ENCODE measurements at places on chromosomes 16 and 17.
A peak's percentile ranks its signal among the peaks of the same experiment; 100 is the strongest.

DNA sequence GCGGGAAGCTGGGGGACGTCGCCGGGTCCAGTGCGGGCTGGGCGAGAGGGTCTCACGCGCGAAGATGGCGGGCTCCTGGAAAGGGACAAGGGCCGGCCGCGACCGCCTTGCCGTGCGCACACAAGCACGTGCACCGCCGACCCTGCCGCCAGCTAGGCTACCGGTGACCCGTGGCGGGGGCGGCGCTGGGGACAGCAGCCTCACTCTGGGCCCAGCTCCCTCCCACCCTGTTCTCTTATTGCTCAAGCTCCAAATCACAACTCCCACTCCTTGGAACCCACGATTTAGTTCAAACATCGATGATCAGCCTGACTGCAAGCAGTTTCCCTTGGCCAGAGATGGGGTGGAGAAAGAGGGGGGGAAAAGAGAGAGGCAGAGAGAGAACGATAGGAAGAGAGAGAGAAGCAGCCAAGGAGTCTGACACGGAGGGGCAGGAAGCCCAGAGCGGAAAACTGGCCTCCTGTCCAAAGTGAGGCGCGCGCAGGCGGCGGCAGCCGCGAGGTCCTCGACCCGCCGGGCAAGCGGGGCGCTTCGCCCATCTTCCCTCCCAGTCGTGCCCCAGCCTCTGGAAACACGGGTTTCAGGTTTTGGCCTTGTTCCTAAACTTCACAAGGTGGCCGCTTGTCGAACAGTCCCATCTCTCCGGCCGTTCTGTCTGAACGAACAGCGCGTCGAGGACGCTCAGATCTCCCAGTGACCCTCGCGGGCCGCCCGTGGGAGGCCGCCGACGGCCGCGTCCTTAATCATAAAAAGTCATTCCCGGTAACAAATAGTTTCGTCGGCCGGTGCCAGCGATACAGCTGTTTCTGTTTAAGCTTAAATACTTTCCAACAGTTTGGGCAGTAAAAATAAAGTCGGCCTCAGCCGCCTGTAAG is 1.7 kb upstream of the CBX8 start:
- DNase-seq: no peak

- DNase-seq: no peak
These were observed 97.4 kb upstream of the ZFHX3 start for GRCh38 chr16:73145166-73145880.

DNA sequence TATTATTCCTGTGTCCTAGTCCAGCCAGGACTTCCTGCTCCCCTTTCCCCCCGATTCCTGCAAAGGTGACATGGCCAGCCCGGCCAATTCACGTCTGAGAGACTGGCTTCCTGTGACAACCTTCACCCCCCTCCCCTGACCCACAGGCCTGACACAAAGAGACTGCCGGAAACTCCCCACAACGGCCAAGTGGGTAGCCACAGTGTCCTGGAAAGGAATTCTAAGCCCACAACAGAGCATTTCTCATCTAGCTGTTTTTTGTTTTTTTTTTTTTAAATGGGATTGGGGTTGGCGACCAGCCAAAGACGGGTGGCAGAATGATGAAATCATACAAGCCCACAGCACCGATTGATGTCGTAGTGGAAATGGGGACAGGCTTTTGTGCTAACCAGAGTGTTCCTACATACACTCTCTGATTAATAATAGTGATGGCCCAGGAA is 2.8 kb upstream of the XAF1 start:
- no peak for DNase-seq

- no peak for DNase-seq
These were observed 56.3 kb downstream of the COX10 start for GRCh38 chr17:14125518-14126137.

- DNase-seq: no peak
These were observed 688 bp downstream of the CA10 start for GRCh38 chr17:52157603-52158449.

GRCh38 chr16:66480265-66481080 is 53.4 kb downstream of the BEAN1 start:
- DNase-seq: no peak

GRCh38 chr17:75650874-75651273 is 16.1 kb downstream of the RECQL5 start:
- no peak for DNase-seq

DNA sequence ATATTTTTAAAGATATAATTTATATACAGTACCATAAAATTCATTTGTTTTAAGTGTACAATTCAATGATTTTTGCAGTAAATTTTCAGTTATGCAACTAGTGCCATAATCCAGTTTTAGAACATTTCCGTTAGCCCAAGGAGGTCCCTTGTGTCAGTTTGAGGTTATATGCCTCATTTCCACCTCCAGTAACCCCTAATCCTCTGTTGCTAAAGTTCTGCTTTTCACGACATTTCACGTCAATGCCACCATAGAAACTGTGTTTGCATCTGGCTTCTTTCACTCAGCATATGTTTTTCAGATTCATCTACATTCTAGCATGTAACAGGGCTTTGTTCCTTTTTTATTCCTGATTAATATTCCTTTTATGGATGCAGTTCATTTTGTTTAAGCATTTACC is 42.4 kb upstream of the NUDT7 start:
- no peak for DNase-seq

DNA sequence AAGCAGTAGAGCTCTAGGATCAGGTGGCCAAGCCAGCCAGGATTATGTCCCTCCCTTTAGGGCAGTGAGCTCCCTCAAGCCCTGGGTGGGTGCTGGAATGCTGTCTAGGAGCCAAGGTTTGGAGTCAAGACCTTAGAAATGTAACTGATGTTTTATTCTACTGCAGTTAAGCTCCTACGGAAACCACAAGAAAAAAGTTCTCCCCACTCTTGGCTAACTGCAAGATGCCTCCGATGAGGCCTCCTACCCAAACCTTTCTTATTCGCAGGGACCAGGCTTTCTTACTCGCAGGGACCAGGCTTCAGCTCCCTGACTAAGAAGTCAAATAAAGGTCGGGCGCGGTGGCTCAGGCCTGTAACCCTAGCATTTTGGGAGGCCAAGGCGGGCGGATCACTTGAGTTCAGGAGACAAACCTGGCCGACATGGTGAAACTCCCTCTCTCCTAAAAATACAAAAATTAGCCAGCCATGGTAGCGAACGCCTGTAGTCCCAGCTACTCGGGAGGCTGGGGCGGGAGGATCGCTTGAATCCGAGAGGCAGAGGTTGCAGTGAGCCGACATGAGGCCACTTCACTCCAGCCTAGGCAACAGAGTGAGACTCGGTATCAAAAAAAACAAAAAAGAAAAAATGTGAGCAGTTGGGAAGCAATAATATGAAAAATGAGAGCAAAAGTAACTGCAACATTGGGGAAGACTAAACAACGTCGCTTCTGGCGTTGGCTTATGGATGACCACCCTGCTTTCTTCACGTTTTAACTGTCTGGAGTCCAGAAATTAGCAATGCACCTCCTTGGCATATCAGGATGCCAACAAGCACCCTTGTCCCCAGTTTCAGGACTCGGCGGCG is 31.7 kb upstream of the ARL4D start:
- DNase-seq: no peak

DNA sequence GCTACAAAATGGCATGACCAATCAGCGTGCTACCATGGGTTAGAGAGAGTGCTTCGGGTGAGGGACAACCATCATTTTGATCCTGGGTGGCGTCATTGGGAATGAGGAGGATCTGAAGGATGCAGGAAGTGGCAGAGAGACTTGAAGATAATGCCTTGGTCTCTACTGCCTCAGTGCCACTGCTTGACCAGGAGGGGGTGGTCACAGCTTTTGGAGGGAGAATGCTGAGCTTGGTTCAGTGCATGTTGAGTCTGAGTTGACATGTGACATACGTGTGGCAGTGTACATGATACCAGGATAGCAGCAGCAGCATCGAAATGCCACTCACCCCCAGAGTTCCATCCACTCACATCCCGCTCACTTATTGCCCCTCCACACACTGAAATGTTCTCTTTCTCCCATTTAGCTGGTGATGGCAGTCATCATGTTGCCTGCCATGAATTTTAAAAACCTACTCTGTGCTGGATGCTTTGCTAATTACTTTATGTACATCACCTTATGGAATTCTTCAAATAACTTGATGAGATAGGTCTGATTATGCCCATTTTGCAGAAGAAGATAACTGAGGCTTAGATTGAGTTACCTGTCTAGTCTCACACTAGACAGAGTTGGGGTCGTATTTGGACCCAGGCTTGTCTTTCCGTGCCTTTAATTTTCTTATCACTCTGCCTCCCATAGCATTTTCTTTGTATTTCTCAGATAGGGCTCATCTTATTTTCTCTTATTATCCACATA is 36.7 kb downstream of the ARSG start:
- DNase-seq: no peak

DNA sequence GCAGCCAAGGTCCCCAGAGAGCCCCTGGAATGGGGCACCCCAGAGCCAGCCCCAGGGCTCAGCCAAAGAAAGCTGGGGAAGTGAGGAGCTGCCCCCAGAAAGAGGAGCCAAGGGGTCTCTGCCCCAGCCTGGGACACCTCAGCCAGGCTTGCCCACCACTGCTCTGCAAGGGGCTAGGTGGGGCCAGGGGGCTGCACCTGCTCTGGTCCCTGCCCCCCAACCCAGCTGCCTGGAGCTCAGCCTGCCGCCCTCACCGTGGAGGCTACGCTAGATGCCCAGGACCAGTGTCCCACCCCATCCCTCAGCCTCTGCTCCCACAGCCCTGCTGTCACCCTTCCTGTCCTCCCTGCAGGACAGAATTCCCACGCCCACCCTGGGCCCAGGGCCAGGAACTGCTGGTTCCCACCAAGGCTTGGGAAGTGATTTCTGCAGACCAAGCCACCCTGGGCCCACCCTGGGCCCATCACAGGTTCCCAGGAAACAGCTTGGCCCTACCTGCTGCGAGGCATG is 28.1 kb upstream of the KRT17 start:
- DNase-seq: no peak

DNA sequence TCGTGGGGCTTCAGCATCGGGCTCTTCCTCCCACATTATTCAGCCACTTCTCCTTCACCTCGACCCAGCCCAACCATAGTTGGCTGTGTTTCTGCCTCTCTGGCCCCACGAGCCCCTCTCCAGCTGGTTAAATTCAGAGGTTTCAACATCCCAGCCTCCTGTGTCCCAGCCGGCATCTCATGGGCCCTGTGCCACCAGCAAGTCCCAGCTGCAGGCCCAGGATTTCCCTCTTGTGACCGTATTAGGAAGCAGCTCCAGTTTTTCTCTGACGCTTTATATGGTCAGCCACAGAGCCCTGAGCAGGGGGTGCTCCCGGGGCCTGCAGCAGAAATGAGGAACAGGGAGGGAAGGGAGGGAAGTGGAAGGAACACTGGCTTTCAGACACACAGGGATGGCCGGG is 27.4 kb downstream of the MYH11 start:
- no peak for DNase-seq

DNA sequence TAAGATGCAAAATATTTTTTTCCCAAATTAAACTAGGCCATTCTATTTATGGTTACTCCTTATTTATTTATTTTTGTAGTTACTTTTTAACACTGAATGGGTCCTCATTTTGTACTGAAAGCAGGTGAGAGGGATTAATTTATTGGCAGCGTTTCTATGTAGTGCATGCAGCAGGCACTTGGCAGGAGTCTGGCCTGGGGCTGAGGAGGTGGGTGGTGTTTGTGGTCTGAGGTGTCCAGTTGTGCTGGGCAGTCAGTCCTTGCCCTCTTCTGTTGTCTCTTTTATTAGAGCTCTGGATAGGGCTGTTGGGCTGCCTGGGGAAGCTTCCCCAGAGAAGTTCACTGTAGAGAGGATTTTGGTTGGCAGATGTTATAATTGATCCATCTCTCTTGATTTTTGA is 12.7 kb downstream of the SEC14L1 start:
- DNase-seq: no peak

DNA sequence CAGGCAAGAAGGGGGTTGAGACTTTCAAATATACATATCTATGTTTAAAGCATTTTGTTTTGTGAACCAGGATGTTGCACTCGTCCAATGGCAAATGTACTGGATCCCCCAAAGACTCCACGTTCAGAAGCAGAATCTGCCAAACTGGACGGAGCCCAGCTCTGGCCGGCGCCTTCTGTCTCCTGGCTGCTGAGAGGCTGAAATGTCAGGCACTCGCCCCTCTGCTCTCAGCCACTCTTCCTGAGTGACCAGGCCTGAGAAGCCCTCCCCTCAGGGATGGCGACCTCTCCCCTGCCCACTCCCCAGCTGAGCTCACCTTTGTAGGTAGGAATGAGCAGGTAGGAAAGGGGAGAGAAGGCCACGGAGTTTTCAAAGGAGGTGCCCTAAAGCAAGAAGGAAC is 187.5 kb upstream of the FOXF1 start:
- no peak for DNase-seq

GRCh38 chr16:74862743-74863244 is 88.2 kb upstream of the FA2H start:
- peak; percentile 40 for DNase-seq

DNA sequence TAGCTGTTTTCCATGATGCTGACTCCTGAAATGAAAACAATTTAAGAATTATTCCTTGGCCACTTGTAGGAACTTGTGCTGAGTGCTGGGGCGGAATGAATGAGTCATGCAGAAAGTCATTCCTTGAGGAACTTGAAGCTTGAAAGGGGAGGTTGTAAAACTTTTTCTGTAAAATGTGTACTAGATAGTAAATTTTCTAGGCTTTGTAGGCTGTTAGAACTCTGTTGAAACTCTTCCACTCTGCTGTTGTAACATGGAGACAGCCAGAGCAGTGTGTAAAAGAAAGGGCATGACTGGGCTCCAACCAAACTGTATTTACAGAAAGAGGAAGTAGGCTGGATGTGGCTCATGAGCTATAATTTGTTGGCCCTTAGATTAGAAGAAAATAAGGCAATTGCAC is 46.1 kb downstream of the ABCA8 start:
- no peak for DNase-seq

DNA sequence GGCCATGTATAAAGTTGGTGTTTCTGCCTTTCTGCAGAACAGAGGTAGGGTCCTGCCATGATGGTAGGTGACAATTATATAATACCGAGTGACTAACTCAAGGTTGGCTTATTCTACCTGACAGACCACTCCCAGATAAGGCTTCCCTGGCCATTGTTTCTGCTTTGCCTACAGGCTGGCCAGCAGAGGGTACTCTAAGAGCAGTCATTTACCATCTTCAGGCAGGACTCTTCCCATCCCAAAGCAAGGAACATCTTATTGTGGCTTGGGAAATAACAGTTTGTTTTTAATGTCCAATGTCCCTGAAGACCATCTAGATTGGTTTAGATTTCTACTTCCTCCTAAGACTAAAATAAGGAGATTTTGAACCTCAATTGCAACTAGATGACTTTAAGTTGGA is 74.1 kb downstream of the SNX11 start:
- DNase-seq: peak; percentile 38
